ENCODE measurements at places on chromosomes 2 and 18.

DNA sequence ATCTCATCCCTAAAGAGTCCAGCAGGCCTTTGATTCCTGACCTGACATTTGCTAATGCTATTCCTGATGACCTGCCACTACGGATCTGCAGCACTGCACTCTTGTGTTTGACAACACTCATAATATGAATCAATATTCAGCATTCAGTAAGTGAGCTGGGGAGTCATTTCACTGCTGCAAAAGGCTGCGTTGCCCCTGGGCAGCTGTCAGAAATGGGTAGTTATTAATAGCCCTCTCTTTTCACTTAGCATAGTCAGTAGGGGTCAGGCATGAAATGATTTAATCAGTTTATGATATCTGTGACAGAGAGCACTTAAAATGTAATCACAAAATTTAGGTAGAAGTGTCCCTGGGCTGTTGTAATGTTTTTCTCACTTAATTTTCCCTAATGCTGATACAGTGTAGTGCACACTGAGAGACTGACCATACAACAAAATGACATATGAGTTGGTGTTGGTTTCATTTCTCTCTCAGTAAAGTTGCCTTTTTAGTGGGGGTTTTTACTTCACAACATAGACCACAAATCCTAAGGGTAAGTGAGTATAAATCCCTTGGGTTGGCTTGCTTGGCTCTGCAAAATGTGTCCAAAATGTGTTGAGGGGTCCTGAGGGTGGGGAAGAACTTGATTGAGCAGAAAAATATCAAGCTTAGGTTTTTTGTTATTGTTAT, 184.8 kb downstream of the CAMKMT start:
- DNase-seq: no peak

GRCh38 chr2:142724713-142725349, 152.6 kb upstream of the KYNU start:
- DNase-seq: no peak

DNA sequence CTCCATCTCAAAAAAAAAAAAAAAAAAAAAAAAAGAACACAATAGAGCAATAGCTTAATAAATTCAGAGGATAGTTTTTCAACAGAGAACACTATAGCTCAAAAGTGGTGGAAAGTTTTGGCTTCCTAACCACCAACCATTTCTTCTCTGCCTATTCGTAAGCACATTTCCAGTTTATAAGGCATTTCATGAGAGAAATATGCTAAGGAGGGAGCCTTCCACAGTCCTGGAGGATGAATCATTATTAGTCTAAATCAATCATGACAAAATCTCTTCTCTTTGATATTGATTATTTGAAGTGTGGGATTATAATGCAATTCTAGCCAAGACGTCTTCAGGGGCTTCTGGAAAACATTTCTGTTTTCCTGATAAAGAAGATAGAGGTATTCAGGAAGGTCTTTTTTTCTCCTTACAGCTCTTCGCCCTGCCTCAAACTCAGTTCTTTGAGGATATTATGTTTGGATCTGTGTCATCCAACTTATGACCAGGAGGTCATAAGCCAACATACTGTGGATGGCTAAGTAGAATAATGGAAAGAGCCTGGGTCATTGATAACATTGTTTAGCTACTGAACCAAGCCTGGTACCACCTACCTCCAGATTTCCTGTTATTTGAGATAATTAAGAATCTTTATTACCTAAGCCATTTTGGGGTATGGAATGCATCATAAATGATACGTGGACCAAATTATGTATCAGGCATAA, 207.3 kb downstream of the TRIB2 start:
- DNase-seq: no peak

GRCh38 chr2:1804351-1804771, 60.0 kb upstream of the PXDN start:
- no peak for DNase-seq

DNA sequence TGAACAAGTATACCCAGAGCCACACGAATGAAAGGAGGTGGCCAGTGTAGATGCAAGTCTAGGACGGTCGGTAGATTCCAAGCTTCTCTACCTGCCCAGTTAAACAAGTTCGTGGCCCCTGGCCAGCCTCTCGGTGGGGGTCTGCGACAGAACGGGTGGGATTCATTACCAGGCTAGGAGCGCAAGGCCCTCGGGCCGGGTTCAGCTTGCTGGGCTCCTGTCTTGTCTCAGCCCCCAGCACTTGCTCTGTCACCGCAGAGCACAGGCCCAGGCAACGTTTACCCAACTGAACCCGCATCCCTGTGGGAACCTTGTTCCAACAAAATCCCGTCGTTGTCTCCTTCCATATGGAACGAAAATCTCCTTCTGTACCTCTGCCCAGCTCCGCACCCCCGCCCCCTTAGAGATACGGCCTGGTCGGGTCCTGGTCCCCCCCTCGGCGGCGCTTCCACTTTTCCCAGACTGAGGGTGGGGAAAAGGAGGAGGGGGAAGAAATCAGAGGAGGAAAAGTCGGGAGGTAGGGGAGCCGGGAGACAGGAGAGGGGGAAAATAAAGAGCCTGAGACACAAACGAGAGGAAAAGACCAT, 1.9 kb upstream of the EMX1 start:
- DNase-seq: no peak

DNA sequence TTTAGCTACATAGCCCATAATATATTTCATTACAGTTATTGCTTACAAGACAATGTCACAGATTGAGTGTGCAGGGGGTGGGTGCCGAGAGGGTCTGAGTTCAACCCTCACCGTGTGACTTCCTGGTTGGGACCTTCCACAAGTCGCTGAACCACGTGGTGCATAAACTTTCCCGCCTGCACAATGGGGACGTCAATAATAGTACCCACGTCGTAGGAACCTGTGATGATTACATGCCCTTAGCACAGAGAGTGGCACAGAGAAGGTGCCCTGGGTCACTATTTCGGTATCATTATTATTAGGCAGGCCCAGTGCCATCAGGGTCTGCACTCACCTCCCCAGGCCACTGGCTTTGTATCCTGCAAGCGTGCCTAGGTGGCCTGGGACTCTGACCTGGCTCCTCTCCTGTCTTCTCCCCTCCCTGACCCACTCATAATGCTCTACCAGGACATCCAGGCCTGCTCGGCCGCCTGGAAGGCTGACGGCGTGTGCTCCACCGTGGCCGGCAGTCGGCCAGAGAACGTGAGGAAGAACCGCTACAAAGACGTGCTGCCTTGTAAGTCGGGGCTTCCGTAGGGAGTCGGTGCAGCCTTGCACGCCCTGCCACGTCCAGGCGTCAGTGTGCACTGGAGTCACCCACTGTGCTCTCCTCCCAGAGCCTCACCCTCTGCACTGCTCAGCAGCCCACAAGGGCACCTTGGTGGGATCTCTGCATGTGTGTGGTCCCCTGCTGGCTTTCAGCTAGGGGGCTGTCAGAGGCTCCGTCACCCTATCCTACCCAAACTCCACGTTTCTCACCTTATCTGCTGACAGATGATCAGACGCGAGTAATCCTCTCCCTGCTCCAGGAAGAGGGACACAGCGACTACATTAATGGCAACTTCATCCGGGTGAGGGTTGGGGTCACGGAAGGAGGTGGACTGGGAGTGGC, 2.8 kb downstream of the PTPN18 start:
- no peak for DNase-seq

Data from K562 (cell line).